ENCODE measurements at places on chromosomes 4 and X.

DNA sequence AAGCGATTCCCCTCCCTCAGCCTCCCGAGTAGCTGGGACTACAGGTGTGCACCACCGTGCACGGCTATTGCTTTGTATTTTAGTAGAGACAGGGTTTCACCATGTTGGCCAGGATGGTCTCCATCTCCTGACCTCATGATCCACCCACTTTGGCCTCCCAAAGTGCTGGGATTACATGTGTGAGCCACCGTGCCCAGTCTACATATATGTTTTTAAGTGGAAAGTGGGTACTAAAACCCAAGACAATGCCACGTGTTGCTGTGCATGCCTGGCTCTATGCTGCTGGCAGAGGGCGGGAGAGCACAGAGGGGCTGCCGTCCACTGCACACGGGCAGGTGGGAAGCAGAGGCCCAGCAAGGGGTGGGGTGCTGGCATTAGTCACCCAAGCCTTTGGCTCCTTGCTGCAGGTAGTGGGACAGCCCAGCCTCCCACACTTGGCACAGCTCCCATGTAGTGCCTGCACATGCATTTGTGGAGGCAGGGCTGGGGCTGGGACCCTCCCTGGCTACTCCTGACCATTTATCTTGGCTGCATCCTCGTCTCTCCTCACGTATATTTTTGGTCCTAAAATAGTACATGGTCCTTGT lies 3.5 kb downstream of the EMD start:
- no peak for DNase-seq

DNA sequence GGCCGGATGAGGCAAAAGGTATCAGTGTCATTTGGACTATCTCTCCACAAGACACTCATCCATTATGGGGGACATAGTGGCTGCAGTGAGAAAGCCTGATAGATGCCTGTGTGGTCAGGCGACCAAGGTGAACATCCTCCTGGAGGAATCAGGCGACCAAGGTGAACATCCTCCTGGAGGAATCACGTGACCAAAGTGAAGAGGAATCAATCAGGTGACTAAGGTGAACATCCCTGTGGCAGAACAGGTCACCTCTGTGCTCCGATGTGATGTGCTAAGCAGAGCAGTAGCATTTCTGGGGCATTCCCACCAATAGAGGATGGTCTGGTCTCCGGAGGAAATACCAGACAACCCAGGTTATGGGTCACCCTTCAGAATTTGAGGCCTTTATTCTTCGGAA lies 44.0 kb downstream of the RNF212 start:
- DNase-seq: no peak

- DNase-seq: no peak
Observed at GRCh38 chr4:188683571-188683970, 544.3 kb downstream of the TRIML1 start.

DNA sequence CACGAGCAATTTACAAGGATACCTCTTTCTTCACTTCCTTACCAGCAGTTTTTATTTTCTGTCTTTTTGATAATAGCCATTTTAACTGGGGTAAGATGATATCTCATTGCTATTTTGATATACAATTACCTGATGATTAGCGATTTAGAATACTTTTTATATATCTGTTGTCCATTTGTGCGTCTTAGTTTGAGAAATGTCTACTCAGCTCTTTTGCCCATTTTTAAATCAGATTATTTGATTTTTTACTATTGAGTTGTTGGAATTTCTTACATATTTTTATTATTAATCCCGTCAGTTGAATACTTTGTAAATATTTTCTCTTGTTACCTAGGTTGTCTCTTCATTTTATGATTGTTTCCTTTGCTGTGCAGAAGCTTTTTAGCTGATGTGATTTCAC lies 1.5 kb upstream of the SPIN2A start:
- DNase-seq: no peak

GRCh38 chr4:152281822-152282221 lies 254.1 kb downstream of the FBXW7 start:
- no peak for DNase-seq

DNA sequence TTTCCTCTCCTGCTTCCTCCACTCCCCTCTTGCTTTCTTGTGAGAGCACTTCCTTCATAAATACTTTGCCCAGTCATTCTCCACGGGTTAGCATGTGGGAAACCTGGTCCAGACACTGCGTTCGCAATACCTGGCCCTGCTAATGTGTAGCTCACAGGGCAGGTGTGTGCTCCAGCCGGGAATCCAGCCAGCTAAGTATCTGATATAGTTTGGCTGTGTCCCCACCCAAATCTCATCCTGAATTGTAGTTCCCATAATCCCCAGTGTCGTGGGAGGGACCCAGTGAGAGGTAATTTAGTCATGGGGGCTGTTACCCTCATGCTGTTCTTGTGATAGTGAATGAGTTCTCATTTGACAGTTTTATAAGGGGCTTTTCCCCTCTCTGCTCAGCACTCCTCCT lies 32.2 kb upstream of the STX18 start:
- no peak for DNase-seq

GRCh38 chr4:180695851-180696250 lies 1547.4 kb upstream of the TENM3 start:
- no peak for DNase-seq

DNA sequence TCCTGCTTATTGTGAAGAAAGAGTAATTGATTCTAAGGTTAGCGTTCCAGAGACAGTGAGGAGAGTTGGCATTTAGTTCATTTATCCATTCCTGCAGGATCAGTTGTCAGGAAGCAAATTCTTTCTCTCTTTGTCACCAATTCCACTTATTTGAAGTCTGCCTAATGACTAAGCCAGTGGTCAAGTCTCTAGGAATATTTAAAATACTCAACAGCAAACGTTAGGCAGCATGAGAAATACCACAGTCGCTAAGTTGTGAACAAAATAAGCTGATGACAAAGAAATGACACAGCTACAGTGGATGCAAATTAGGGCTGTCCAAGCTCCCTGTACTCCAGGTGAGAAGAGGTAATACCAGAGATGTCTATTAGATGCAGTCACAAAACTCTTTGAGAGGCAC lies 6.6 kb upstream of the MAGEB17 start:
- DNase-seq: no peak

DNA sequence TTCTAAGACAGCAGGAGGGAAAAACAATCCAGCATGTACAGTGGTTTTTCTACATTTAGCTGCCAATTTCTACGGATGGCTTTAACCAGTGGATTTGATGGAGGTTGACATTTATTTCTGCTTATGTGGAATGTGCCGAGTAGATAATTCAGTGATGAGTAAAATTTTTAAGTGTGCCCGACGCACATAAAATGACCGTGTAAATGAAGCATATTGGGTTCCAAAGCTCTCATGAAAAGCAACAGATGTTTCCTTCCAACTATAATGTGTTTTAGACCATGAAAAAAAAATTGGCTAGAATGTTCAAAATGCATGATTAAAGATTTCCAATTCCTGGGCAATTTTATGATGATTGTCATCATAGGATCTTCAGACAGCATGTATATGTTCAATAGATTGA lies 14.1 kb downstream of the INPP4B start:
- DNase-seq: no peak

DNA sequence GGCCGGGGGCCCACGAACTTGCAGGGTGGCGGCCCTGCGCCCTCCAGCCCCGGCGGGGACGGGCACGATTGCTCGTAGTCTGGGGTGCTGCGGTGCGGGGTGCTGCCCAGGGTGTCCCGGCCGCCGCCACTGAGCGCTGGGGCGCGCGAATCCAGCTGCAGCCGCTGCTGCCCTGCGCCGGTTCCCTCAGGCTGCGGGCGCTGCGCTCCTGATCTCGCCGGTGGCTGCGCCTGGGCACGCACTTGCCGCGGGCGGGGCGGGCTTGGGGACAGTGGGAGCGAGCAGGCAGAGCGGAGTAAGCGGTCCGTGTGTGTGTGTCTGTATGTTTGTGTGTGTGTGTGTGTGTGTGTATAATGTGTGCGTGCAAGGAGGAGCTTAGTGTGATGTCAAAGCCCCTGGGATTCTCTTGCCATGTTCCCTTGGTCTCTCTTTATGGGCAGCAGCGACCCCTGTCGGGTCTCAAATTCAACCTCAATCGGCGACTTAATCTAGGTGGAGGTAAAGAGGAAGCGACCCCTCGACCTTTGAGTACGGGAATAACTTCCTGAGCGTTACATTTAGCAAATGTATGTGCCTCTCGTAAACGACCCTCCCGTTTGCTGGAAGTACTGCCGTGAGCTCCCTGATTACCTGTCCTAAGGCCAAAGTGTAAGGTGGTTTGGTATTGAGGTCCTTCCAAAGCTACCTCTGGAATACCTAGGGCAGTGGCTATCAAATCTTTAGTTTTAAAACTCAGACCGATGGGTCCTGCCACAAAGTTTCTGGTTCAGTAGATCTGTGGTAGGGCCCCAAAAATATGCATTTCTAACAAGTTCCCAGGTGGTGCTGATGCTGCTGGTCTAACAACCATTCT lies at the start of gene RNF150:
Gene RNF150 (minus strand): TSS at position 324 of the 853 bp plus-strand sequence.
- DNase-seq: peak; percentile 58

- DNase-seq: no peak
Observed at GRCh38 chr4:8725071-8725841, 132.7 kb downstream of the CPZ start.

DNA sequence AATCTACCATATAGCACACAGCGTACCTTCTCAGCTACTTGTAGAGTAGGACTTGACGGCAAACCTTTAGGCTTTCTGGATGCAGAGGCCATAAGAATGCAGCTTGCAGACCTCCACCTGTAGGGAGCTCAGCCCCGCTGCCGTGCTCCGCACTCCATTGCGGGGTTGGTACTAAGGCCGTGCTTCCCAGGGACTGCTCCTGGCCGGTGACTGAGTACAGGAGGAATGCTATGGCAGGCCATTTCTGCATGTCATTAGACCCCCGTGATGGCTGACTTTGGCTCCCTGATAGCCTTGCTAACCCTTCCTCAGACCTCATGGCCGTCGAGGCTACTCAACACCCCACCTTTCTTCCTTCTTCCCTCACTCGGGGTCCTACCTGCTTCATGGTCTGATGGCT lies 26.4 kb downstream of the TIGD2 start:
- no peak for DNase-seq

DNA sequence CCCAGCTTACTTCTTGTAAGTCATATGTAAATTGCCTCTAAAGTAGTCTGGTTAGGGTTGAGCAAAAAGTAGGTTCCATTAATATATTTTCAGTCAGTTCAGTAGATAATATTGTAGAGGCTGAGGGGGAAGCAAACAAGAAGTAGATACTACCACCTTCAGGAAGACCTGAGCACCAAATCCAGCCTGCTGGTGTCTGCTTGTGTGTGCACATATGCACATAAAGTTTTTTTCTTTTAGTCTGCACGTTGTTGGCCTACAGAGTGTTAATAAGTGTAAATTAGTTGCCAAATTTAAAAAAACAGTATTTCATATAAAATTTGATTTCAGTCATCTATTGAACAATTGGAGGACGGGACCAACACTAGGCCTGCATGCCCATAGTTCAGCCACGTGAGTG lies 76.7 kb downstream of the CCKAR start:
- DNase-seq: no peak

- DNase-seq: no peak
Observed at GRCh38 chr4:18242919-18243693, 221.6 kb upstream of the LCORL start.

DNA sequence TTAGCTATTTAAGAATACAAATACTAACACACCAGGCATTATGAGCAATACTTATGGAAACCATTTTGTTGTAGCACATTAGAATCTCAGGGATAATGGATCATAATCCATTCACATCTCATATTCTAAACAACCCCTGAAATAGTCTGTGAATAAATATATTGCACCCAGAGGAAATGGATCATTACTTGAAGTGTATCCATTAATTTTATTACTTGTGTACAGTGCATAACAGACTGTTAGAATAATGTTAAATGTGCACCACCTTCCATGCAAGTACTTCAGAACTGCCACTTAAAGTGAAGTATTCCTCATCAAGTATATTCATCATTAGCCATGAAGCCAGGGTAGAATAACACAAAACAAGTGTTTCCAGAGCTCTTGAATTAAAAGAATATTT lies 715.5 kb downstream of the DMD start:
- DNase-seq: no peak

- DNase-seq: no peak
Observed at GRCh38 chr4:1244081-1244977, 4.6 kb downstream of the CTBP1 start.

- no peak for DNase-seq
Observed at GRCh38 chr4:176042195-176042594, 23.4 kb upstream of the WDR17 start.

- no peak for DNase-seq
Observed at GRCh38 chr4:41349021-41349420, 92.3 kb downstream of the UCHL1 start.

DNA sequence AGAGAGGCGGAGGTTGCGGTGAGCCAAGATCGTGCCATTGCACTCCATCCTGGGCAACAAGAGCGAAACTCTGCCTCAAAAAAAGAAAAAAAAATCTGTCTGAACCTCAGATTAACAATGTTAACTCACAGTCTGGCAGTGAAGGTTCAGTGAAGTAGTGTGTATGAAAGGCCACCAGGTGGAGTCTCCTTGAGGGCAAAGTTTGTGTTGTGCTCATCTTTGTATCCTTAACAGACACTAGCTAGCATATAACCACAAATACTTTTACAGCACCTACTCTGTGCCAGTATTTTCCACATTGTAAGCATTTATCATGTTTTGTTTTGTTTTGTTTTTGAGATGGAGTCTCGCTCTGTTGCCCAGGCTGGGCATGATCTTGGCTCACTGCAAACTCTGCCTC lies 46.0 kb upstream of the MGST2 start:
- DNase-seq: peak; percentile 26

DNA sequence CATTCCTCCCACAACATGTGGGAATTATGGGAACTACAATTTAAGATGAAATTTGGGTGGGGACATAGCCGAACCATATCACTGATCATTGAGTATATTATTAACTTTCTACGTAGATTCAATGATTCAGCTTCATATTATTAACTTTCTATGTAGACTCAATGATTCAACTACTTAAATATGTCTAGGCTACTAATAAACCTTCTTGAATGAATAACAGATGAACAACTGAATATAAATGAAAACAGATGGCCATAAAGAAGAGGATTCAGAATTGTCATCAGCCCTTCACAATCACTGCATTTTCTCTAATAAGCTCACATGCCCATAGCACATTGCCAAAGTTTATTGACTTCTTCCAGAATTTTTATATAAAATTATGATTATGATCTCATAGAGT lies 57.0 kb downstream of the CEP44 start:
- DNase-seq: no peak

- no peak for DNase-seq
Observed at GRCh38 chr4:156568484-156568883, 403.1 kb downstream of the PDGFC start.

- DNase-seq: no peak
Observed at GRCh38 chr4:151100531-151100930, 1.1 kb downstream of the RPS3A start.

- no peak for DNase-seq
Observed at GRCh38 chr4:32697281-32697814, 1977.2 kb downstream of the PCDH7 start.

All from GM10248 (cell line).